ENCODE measurements at places on chromosomes 2 and 18.

DNA sequence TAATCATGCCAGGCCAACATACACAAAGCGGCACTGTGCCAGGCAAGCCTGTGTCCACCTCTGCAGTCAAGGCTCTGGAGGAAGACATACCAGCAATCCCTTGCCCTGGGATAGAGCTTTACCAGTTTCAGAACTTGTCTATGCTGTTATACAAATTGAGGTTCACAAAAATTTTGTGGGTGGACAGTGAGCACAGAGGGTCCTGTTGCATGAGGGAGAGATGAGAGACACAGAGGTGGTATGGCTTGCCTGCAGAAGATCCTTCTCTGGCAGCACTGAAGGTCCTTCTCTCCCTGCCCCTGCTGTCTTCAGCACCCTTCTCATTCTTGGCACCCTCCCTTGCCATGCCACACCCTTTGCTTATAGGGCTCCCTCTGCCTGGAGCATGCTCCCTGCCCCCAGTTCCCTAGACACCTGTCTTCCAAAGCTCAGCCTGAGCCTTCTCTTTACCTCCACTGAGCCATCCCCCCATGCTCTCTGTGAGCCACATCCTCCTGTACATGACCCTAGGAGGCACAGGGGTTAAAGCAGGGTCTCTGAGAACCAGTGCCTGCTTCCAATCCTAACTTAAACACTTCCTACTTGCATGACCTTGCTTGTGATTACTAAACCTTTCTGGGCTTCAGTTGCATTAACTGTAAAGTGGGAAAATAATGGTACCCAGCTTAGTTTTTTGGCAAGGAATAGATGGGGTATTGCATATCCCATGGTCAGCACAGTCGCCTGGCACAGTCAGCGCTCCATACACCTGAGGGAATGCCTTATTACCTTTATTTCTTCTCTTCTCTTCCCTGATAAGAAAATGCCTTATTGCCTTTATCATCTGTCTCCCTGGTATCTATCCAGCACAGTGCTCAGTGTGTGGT is 857 bp downstream of the FABP1 start:
- DNase-seq = no peak

DNA sequence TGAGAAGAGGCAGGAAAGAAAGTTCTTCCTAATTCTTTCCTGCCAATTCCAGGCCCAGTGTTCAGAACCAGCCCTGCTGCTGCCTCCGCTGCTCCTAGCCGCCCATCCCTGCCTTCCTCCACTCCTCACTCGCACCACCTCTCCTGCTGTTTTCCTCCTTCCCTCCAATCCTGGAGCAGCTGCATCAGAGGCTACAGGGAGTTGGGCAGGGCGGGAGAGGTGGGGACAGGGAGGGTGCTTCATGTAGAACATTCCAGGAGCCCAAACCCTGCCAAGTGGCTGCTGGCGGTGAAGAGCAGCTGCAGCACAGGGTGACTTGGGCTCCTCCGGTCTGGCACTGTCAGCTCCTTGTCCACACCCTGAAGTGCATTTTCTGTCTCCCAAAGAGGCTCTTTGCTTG is 176.3 kb downstream of the TNS1 start:
- DNase-seq = no peak

DNA sequence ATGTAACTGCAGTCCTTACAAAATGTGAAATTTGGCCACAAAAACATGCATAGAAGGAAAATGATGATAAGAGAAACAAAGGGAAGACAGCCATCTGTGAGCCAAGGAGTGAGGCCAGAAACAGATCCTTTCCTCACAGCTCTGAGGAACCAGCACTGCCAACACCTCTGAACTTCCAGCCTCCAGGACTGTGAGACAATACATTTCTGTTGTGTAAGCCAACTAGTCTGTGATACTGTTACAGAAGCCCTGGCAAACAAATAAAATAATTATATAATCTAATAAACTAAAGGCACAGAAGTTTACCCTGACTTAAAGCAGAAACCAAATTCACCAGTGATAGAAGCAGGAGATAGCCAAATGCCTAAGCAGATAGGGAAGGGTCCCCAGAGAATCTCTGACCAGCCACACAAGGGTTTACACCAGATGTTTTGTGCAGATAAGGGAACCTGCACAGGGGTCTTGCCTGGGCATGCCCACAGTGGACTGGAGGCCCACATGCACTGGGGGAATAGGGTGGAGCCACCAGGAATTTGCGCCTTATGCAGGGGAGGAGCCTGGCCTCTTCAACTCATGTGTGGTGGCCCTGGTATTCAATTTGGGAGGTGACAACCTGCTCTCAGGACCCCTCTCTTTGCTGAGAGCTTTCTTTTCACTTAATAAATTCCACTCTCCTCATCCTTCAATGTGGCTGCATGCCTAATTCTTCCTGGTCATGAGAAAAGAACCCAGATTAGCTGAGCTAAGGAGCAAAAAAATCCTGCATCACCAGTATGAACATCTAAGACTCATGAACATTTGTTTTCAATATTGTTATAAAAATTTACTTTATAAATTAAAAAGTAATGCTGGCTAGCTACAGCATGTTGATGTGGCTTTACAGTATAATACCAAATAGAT is 3.8 kb upstream of the GCC2 start:
- no peak for DNase-seq

DNA sequence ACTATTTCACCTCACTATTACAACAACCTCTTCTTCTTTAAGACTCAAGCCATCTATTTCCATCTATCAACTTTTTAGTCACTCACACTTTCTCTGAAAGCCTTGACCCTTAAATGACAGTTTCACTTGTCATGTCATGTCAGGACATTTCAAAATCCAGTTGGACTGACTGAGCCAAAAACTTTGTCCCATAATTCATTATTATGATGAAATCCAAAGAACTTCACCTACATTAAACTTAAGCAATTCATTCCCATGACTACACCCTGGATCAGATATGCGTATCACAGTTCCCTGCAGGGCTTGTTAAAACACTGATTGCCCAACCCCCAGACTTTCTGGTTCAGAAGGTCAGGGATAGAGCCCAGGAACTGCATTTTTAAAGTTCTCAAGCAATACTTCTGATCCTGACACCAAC is 26.5 kb downstream of the LDAH start:
- DNase-seq = no peak

GRCh38 chr18:46261799-46262198 is 157.6 kb downstream of the HAUS1 start:
- DNase-seq = no peak

GRCh38 chr18:13214609-13215008 is 4.0 kb upstream of the LDLRAD4 start:
- no peak for DNase-seq

DNA sequence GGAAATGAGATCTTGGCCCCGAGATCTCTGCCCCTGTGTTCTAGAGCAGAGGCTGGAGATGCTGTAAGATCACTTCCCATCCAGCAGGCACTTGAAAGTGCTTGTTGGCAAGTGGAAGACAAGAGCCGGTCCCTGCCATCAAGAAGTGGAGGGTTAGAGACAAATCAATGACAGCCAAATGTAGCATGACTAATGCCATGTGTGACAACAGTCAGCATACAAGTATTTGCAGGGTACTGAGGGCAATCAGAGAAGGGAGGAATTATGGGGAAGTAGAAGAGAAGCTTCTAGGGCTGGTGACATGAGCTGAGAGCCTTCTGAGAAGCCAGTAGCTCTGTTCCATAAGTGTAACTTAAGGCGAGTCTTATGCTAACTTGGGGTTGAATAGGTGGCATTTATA is 58.6 kb downstream of the TMEM17 start:
- no peak for DNase-seq

- no peak for DNase-seq
Observed at GRCh38 chr2:149224543-149224942, 105.8 kb upstream of the LYPD6 start.

- no peak for DNase-seq
Observed at GRCh38 chr18:46680784-46681695, 24.0 kb upstream of the LOXHD1 start.

DNA sequence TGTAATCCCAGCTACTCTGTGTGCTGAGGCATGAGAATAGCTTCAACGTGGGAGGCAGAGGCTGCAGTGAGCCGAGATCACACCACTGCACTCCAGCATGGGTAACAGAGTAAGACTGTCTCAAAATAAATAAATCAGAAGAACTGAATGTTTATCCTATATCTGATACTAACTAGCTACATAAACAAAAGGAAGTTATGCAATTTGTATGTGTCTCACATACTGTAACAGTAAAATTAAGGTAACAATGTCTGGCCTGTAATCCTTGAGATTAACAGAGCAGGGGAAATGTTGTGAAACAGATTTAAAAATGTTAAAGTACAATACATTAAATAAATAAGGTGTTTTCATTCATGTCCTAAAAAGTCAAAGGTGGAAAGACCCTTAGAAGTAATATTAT is 150.8 kb downstream of the MEMO1 start:
- DNase-seq = no peak

- DNase-seq = no peak
Observed at GRCh38 chr2:160432633-160433032, 61.0 kb downstream of the RBMS1 start.

Measured in activated CD4-positive, alpha-beta T cell treated with anti-CD3 and anti-CD28 coated beads, Interleukin-2, amount 50 U/mL, for 24 hours (primary cell).